ENCODE measurements at places on chromosomes 4 and X. TPM values are rescaled to one million over a fixed set of nuclear protein-coding genes. Genes with fewer than 3 reads are reported as not detected.

GRCh38 chr4:164924670-164925238 is 47.8 kb downstream of the APELA start:
- no peak for DNase-seq

GRCh38 chr4:36824682-36825081 is 419.9 kb upstream of the NWD2 start:
- no peak for DNase-seq

The GRIA3 gene
- 0.10 TPM for total RNA-seq

The GAR1 gene
- total RNA-seq, result 17.9 TPM

- no peak for DNase-seq
Observed at GRCh38 chr4:100781435-100781834, 263.6 kb upstream of the EMCN start.

The TMEM35A gene
- not detected for total RNA-seq

- no peak for DNase-seq
Observed at GRCh38 chr4:113943863-113944262, 35.6 kb downstream of the ARSJ start.

DNA sequence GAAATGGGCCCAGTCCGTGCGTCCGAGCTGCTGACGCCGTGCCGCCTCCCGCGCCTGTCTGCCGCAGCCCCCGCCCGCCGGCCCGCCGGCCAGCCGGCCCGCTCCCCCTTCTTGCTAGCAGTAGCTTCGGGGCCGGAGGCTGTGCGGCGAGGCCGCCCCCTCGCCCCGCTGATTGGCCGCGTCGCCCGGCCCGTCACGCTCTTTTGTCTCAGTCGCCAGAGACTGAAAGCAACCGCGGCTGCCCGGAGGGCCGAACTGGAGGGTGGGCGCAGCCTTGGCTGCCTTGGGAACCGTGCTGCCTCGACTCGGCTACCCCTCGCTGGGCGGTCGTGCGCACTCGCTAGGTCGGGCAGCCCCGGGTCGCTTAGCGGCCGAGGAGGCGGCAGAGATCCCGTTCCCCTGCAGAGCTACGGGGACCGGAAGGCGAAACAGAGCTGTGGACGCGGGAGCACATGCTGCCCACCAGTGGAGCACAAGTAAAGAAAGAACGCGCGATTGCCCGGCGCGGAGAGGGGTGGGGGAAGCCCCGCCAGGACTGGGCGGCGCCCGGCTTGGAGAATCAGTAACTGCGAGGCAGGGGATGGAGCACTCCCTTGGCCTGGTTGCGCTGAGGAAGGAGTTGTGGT is at the start of gene ZCCHC18:
TSS of gene ZCCHC18 (plus strand) at position 198 of the 626 bp plus-strand sequence. CDS start 1,589 bp downstream, outside the sequence.
- DNase-seq, result peak; percentile 53

The HSD17B13 gene
- not detected for total RNA-seq

DNA sequence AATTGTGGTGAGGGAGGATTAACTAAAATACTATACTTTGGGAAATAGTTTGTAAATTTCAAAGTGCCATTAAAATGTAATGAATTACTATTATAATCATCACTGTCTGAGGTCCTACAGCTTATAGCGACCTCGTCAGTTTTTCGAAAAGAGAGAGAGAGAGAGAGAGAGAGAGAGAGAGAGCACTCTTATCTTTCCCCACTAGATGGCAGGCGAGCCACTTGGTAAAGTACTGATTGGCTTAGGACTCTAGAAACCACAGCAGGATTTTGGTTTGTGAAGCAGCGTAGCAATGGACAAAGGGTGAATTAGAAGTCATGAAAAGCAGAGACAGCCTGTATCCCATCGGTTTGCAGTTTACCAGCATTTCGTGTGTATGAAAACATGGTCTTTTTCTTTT is 52.5 kb downstream of the LINC00632 start:
- DNase-seq, result no peak

The COX7B2 gene
- total RNA-seq, result not detected

The DTHD1 gene
- not detected for total RNA-seq

The TFE3 gene
- total RNA-seq, result 30.1 TPM

DNA sequence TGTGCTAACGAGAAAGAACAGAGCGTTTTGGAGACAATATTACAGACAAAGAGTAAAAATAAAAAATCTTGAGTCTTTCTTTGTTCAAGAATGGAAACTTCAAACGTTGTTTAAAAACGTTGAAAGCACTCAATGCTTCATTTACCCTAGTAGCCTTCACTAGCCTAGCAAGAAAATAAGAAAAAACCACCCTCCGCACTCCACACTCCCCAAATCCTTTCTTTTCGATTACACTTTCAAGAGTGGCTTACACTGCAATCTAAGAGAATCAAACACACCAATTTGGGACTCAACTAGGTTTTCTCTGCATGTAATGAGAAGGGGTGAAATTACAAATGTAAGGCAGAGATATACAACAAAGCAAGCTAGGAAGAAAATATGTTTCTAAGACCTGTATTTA is 4.7 kb downstream of the TMSB4X start:
- no peak for DNase-seq

The PDE6B gene
- total RNA-seq, result 0.30 TPM

- no peak for DNase-seq
Observed at GRCh38 chr4:176718881-176719280, 73.8 kb downstream of the VEGFC start.

DNA sequence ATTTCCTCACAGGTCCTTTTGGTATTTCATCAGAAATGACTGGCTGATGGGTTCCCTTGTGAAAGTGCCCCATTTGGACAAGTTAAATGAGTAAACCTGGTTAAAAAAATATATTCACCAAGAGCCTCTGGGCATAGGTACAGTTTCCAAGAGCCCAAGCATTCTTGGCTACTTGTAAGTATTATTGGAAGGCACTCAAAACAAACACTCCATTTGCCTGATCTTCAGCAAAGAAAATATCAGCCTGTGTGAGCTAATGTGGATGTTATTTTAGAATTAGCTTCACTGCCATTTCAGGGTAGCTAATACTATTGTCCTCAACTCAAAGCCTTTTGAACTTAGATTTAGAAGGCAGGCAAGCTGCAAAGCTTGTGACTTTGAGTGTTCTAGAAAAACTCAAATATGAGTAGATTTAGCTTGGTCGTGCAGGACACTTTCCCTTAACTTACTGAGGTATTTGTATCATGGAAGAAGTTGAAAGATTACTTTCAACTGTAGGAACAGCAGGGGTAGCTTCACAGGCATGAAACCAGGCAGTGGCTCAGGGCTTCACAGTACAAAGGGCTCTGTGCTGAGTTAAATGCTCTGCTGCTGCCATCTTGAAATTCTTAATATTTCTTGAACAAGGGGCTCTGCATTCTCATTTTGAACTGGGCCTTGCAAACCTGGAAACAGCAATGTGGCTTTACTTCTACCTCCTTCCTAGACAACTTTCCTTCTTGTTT is 177.2 kb downstream of the AMELX start:
- no peak for DNase-seq

DNA sequence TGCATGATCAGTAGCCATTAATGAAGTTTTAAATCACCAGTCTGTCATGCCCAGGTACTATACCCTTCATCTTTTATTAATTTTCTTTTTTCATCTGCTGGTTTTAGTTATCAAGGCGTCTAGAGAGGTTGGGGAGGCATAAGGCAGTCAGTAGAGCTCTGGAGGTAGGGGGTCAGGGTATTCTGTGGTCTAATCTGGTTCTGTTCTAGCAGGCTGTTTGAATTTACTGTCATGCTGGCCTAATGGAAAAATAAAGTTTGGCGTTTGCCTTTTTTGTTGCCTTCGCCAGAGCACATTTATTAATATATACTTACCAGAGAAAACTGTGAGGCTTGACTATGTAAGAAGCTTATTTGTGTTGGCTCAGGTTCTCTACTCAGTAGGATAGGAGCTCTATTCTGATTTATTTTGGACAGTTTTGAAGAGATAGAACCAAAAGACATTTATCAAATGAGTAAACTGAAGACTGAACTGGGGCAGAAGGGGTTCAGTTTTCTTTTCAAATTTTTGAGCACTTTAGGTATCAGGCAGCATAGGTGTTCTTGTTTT is 46.9 kb downstream of the TMEM131L start:
- no peak for DNase-seq

DNA sequence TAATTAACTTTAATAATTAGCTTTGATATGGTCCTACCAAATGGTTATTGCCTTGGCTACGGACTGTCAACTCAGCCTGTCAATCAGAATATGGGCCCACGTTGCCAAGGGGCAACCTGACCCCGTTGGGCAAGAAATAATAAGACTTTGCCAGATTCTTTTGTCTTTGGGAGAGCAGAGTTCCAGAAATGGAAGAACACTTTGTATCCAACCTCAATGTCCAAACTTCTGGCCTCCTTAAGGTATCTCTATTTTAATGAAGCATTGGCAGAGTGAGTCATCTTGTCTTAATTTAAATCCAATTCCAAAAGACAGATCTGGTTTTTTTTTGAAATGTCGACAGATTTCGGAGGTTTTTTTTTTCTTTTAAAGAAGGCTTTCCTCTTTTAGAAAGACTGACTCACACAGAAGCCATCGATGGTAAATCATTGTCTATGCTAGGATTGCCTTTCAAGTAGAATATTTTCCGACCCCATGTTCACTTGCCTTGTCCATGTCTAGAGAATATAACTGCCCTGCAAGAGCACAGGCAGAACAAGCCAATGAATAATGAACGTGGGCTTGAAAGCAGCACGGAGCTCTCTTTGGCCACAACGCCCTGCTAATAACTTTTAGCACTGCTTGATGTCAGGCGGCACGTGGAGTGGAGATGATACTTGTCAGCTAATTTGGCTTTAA is 190.3 kb upstream of the GATB start:
- no peak for DNase-seq

The CHRDL1 gene
- 5.6 TPM for total RNA-seq

DNA sequence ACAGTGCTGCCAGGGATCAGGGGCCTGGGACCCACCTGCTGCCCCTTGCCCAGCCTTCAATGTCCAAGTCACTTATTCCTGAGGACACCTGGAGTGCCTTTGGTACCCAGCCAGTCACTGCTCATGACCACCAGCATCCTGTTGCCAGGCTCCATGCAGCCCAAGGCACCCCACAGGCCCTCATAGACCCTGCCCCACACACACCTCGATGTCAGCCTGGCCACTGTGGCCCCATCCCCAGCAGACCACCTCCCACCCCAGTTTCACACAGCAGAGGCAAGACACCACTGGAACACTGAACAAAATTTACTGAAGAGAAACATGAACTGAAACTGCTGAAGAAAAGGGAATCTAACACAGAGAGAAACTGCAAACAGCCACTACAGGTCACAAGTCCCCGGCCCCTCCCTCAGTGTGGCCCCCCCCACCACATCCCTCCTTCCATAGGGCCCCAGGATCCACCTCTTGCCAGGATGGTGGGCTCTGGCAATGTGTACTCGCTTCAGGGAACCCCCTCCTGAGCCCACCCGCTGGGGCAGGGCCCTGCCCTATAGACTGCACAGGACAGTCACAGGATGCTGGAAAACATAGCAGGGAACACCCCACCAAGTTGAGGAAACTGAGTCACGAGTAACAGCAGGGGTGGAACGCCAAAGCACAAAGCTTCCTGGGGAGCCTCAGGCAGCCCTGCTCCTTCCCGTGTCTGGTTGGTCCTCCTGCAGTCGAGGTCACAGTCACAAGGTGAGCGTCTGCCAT is 5.2 kb downstream of the PNMA5 start:
- DNase-seq, result no peak

GRCh38 chr4:95107635-95108034 is 349.9 kb downstream of the BMPR1B start:
- DNase-seq, result peak; percentile 19

- DNase-seq, result peak; percentile 54
Observed at GRCh38 chr4:40629401-40630334, at the start of gene RBM47. Gene RBM47, minus strand, starts transcription at chr4:40629864. Its CDS starts 190,971 bp downstream, at chr4:40438893.

Data from psoas muscle (tissue), 8 donors.